ENCODE measurements at places on chromosomes 2 and 18.

DNA sequence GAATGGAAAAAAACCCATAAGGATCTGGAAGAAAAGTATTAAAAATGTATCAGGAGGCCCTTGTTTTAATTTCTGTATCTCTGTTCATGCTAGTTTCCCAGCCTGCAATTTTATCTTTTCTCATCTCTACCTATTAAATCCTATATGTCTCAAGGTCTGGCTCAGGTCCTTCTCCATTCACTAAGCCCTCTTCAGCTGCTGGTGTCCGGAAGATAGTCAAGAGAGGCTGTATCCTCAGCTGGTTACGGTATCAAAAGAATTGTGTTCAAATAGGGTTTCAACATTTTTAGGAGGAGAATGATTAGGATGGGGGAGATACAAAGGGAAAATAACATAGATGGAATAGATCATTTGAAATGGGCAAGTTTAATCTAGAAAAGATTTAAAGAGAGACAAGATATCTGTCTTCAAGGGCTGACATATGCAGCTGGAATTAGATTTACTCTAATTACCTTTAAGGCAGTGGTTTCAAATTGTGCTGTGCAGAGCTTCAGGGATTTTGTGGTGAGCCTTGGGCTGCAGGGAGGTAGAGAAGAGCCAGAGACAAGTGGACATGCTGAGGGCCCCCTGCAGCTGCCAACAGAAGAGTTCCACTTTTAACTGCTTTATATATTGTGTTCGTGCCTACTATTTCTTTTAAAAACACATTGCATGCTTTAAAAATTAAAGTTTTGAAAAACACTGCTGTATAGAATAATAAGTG is 24.1 kb downstream of the GREB1L start:
- DNase-seq, result no peak

DNA sequence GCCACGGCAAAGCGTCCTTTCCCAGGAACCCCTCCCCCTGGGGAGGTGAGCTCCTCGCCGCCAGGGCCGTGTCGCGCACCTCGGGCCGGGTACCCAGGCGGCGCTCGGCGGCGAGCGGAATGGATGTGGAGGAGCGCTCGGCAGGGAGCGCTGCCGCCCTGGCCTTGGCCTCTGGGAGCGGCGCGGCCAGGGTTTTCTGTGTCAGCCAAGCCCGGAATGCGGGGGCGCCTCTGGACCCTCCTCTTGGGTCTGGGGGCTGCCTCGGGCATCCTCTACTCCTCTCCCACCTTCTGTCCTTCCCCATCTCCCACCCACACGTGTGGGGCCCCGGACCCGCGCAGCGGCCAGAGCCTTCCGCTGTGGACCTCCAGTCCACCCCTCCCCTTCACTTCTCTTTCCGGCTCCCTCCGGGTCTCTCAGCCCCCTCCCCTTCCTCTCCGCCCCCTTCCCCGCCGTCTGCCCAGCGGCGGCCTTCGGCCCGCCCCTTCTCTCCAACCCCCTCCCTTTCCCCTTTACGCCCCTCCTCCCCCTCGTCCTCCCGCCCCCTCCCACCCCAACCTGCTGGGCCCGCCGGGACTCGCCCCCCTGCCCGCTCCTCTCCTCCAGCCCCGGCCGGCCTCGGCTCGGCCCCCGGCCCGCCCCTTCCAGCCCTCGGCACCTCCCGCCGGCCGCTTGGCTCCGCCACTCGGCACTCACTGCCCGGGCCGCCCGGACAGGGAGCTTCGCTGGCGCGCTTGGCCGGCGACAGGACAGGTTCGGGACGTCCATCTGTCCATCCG is at the start of gene MERTK:
TSS of gene MERTK (plus strand) at position 684 of the 779 bp plus-strand sequence. CDS start 129 bp downstream, outside the sequence.
- DNase-seq, result peak; percentile 62

DNA sequence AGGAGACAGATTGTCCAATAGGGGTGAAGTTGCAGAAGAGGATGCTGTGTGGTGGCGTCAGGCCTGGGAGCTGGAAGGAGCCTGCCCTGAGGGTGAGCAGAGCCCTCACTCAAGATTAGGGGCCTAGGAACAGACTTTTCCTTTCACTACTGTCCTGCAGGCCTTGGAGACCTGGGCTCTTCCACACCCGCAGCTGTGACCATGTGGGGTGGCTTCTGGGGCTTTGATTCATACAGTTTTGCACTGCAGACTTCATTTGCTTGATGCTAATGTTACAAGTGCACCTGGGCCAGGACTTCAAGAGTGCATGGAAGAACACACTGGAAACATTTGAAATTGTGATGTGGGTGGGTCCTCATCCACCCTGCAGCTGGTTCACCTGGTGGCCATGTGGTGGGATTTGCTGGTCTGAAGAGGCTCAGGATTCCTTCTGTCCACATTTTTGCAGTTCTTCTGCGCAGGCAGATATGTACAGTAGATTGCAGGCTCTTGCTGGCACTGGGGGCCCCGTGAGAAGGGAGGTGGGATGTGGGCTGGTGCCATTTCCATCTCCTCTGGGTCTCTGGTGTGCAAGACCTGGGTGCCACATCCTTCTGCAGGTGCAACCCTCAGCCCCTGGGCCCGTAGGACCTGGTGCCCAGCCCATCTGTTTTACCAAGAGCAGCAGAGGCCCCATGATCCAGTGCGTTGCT is 9.9 kb downstream of the GLI2 start:
- DNase-seq, result no peak

- DNase-seq, result no peak
These were observed 10.0 kb downstream of the ACOXL start for GRCh38 chr2:110742412-110742811.

DNA sequence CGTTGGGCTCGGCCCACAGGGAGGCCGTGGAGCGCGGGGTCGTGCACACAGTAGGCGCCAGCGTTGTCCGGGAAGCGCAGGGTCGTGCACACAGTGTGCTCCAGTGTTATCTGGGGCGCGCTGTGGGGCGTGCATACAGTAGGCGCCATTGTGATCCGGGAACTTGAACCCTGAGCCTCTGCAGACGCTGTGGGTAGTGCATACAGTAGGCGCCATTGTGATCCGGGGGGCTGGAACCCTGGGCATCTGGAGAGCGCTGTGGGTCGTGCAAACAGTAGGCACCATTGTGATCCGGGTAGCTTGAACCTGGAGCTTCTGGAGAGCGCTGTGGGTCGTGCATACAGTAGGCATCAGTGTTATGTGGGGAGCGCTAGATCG is 793 bp downstream of the ZNF236 start:
- no peak for DNase-seq

DNA sequence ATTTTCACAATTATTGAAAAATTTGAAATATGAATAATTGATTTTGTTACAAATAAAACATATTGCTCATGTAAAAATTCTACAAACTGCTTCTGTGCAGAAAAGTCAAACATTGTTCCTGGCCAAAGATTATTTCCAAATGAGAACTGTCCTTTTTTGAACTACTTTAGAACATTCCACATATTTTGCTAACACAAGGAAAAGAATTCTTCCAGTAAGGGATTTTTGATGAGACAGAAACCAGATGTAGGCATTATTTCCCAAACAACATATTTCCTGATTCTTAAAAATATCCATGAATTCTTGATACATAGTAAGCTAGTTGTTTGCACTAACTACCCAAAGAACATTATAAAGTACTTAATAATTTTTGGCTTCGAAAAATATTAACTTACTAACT is 715.2 kb downstream of the CCDC85A start:
- DNase-seq, result no peak

DNA sequence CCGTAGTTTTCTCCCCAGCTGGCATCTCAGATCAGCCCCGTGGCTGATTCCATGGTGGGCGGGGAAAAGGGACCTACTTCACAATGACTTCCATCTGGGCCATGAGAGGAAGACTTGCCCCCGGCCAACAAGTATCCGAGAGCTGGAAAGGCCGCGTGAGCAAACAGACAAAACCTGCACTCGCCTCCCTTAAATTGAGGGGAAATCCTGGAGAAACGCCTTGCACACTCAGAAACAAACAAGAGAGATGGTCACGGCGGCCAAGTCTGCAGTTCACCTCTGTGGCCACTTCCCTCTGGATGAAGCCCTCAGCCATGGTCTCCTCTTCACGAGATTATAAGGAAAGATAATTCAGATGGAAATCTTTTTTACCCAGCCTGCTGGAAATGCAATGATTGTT is 39.4 kb upstream of the TPO start:
- DNase-seq, result no peak

- no peak for DNase-seq
These were observed 1.3 kb upstream of the TMSB10 start for GRCh38 chr2:84904151-84904550.

- no peak for DNase-seq
These were observed 1.3 kb downstream of the TMEM150A start for GRCh38 chr2:85600951-85601770.

- DNase-seq, result no peak
These were observed 4.9 kb downstream of the DLGAP1 start for GRCh38 chr18:4450065-4450658.

DNA sequence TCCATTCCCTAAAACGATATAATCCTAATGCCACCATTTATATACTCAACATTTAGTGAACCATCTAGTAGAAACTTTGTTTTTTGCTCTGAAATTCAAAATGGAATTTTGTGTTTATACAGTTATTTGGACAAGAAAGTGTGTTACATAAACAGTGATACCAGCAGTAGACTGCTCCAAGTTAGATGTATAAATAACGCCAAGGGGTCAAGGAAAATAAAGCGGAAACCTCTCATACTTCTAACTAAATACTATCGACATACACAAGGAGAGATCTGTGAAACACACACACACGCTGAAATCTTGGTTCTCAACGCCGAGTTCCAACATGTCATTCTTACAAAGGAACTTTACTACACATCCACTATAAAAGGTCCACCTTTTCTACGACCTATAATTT is 1.2 kb downstream of the TXNL1 start:
- no peak for DNase-seq

GRCh38 chr2:111007757-111008688 is 112.7 kb upstream of the BCL2L11 start:
- no peak for DNase-seq

DNA sequence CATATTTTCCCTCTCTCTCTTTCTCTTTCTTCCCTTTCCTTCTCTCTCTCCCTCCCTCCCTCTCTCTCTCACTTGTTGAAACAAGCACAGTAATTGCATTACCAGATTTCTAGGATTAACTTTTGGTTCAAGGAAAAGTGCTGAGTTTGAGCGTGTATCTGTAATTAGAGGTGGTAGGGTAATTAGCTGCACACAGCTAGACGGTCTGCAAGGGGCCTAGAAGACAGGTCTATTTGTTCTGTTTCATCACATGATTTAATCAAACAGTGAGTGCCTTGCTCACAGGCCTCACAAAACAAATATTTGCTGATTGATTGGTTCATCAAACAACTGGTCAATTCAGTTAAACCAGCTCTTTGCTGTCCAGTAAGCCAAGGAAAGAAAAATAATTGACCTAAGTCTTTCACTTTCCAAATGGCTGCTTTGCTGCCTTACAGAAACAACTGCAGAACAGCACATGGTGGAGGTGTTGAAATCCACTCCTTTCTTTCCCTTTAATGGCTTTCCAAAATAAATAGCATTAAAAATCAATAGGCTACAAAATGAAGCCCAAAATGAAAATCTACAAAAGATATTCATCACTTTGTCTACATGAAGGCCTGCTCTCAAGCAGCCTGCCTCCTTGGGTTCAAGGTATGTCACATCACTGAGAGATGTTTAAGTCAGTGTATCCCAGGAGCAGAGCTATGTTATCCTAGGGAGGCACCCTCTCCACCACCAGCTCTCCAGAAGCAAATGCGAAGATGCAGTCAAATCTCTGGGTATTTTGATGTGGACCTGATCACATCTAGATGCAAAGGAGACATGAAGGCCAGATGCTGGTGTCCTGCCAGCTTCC is 264.4 kb upstream of the SIX2 start:
- DNase-seq, result no peak

DNA sequence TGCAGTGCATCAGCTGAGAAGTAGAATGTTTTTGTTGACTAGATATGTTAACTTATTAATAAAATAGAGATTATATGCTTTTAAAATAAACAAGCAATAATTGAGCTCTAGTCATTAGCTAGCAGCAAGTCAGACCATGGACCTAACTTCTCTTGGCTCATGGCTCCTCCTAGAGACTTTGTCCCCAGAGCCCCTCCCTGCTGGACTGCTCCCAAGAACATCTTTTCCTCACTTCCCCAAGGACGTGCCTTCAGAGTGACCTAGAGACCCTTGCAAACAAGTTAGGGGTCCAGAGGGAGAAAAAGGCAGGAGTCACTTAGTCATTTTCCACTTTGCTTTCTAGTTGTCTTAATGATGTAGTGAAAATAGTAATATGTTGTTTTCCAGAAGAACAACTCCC is 312.5 kb upstream of the NRP2 start:
- DNase-seq, result no peak

DNA sequence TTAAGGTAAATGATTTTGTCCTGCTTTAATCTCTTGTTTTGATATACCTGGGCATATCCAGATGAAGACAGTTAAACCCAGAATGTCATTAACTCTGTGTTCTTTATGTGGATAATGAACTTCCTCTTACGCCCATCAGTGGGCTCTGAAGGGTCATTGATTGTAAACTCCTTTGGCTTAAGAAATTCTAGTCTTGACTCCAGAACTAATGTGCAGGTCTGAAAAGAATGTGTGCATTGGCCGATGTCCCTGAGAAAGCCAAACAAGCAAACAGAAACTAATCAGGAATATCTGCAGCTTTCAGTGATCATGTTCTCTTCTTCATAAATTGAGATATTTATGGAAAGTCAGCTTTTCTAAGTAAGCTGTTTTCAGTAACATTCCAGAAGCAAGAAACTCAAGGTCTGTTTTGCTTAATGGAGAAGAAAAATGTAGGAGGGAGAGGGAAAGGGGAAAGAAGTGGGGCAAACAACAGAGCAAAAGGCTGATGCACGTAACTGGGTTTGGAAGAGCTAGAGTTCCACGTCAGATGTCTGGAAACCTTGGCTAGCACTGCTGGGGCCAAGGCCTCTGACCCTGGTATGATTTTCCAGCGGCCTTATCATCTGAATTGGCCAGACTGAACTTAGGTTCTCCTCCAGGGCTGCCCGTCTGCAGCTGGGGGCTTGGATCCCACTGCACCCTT is 61.3 kb upstream of the FHL2 start:
- no peak for DNase-seq

DNA sequence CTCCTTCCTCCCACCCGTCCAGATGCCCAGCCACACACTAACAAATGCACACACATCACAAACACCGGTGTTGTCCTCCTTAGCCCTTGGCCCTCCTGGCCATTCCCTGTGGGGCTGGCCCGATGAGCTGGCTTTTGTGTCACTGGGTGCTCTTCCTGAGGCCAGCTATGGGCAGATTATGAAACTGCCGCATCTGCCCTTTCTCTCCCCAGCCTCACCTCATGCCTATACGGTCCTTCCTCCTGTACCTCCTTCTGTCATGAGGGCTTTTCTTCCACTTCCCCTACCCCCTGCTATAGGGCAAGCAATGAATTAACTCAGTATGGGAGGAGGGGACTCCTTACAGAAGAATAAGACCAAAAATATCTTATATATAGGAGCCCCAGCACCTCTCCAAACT is 10.3 kb upstream of the INO80C start:
- DNase-seq, result no peak

DNA sequence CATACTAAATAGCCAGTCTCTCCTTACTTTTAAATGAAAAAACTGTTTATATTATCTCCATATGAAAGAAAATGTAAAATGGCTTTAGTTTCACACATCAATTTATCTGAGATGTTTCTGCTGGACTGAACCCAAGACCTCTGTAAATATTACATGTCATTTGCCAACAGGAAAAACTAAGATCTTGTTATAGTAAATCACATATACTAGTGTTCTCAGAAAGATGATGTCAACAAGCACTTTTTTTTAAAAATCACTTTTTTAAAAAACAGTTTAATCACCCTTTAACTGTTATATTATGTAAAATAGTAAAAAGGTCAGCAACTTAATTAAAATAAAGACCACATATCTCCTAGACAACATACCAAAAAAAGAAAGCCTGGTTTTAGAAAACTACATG is 46.3 kb downstream of the PTPN2 start:
- no peak for DNase-seq

All from RWPE2 (cell line).